Osteoblast (primary cell): ENCODE measurements at places on chromosomes 6 and 20. TPM values are rescaled to one million over a fixed set of nuclear protein-coding genes. Genes with fewer than 3 reads are reported as not detected.

DNA sequence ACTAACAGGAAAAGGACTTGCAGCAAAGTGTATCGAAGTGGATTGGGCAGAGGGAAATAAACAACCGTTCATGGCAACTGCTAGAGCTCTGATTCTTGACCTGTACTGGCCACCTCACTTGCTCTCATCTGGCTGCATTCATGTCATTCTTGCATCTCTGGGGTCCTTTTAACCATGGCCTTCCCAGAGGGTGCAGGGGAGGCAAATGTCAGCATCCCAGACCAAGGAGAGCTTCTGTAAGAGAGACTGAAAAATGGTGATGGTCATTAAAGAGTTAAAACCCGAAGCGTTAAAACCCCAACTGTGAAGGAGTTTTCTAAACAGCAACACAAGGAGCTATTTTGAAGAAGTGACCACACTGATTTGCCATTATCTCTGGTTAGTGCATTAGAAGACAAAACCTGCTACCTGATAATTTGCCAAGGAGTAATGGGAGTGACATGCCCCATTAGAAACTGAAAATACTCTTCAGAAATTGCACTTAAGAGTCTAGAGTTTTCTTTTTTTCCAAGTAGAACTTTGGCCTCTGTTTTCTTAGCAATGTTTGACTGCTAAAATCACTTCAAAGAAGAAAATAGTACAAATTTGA lies 62.4 kb downstream of the APCDD1L start:
- DNase-seq: no peak

DNA sequence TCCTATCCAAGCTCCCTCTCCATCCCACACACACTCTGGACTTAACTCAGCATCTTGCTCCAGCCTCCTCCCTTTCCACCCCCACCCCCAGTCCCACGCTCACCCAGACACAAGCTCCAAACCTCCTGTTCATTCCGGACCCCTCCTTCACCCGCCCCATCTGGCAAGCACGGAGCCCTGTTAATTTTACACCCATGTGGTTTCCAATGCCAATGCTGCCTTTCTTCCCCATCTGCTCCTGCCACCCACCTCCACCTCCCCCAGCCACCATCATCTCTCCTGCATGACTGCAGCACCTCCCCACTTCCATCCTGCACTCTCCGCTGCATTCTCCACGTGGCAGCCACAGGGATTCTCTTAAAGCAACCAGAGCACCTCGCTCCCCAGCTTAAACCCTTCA lies 9.9 kb upstream of the CDK5RAP1 start:
- DNase-seq: no peak

DNA sequence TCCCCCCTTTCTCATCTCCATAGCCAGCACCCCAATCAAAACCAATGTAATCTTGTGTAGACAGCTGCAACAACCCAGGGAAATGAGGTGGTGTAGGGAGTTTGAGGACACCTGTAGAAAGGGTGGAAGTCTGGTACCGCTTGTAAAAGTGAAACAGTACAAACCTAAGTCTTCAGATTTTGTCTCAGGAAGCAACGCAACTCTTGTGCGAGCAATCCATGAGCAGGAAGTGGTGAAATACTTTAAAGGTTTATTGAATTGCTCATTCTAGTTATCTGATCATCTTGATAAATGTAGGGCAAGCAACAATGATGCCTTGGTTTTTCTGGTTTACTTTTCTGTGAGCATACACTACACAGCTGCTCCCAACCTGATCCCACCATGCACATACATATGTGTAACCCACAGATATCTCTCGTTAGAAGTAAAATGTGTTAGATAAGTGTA lies 71.1 kb upstream of the THEMIS start:
- no peak for DNase-seq

GRCh38 chr20:43909211-43909610 lies 5.4 kb upstream of the TOX2 start:
- DNase-seq: no peak

DNA sequence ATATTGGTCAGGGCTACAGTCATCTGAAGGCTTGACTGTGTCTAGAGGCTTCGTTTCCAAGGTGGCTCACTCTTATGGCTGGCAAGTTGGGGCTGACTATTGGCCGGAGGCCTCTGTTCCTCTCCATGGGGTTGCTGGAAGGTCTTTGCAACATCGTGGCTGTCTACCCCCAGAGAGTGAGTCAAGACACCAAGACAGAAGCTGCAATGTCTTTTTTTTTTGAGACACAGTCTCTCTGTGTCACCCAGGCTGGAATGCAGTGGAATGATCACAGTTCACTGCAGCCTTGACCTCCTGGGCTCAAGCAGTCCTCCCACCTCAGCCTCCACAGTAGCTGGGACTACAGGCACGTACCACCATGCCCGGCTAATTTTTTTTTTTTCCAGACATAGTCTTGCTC lies 29.4 kb upstream of the KIF3B start:
- DNase-seq: no peak

GRCh38 chr6:163789199-163789810 lies 374.8 kb downstream of the QKI start:
- no peak for DNase-seq

SCUBE3 gene
- total RNA-seq: 30.4 and 62.5 TPM in 2 replicates

DNA sequence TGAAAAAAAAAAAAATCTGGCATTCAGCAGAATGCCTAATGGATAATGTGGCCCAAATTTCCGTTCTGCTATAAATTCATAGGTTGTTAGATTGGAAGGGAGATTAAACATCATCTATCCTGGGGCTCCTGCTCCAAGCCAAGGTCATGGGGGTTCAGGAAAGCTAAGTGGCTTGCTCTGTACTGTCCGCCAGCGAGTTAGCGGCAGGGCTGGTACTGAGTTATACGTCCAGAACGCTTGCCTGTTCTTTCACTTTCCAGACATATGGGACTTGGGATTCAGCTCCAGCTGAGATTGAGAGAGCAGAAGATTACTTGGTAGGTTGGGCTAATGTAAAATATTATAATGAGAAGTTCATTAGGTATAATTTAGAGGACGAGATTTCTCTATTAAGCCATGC lies 858 bp downstream of the RWDD1 start:
- DNase-seq: peak; percentile 67

DNA sequence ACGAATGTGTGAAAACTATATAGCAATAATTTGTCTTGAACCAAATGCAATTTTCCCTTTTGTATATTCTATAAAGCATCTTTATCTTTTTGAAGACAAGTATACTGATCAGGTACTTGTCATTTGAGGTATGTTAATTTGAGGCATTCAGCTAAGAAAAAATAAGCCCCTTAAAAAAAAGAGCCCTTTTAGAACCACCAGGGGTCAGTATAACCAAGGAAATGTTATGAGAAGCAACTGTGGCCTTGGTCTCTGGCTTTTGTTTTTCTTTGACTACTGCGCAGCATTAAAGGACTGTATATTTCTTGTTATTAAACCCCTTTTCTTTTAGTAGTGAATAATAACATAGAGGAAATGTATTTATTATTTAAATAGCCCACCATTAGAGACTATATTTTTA lies 43.1 kb downstream of the CD109 start:
- no peak for DNase-seq

DNA sequence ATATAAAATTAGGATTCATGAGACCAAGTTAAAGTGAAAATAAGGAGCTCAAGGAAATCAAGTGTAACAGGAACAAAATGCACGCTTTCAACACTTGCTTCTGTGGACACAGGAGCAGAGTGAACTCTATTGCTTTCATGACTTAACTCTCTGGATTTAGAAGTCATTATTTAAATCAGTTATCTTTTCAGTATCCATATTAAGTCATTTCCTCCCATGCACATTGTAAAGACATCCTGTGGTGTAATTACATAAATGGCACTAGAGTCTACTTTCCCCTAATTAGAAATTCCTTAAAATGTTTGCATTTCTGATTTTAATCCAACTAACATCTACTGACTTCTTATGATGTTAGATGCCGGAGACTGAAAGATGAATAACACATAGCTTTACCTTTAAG lies 88.0 kb downstream of the INSM1 start:
- no peak for DNase-seq

GRCh38 chr6:27081931-27082330 lies 165.6 kb upstream of the PRSS16 start:
- DNase-seq: no peak

DNA sequence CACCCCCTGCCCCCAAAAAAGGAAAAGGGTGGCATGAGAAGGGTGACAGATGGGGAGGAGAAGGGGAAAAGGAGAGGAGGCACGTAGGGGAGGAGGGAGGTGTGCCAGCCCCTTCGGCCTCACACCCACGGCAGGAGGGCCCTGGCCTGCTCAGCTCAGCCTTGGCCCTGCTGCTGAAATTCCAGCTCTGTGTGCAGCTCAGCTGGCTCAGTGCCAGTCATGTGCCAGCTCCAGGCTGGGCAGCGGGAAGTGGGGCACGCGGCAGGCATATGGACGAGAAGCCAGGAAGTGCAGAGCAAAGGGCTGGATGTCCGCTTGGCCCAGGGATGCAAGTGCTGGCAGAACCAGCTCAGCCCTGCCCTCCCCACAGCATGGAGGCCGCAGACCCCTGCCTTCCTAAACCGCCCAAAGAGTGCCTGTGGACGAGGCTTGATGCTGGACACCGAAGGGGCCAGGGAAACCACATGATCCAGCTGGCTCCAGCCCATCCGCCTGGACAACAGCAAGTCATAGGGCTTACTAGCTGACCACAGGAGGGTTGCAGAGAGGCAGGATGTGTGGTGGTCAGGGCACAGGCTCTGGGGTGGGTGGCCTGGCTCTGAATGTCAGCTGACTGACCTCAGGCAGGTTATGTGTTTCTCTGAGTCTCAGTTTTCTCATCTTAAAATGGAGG lies 60.2 kb downstream of the NOL4L start:
- DNase-seq: peak; percentile 30

SAMD3 gene
- total RNA-seq: 0.72 and 3.5 TPM in 2 replicates

- DNase-seq: no peak
Measured at GRCh38 chr6:49744259-49744658, at the start of gene CRISP3. CRISP3 (minus strand) TSS chr6:49744388; CDS start chr6:49744367, 21 bp downstream.

GRCh38 chr6:16206595-16207037 lies 31.8 kb upstream of the GMPR start:
- peak; percentile 90 for DNase-seq

- DNase-seq: peak; percentile 97
Measured at GRCh38 chr20:31842471-31843157, 2.8 kb downstream of the FOXS1 start.

DNA sequence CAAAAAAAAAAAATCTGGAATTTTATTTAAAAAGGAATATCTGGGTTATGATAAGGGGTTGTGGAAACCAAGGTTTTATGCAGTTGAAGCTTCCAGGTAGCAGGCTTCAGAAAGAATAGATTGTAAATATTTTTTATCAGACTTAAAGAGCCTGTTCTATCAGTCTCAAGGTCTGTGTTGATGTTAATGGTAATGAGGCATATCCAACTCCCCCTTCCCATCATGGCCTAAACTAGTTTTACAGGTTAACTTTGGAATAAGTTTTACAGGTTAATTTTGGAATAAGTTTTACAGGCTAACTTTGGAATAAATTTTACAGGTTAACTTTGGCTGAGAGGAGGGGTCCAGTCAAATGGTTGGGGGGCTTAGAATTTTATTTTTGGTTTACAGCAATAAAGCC lies 92.4 kb downstream of the CD24 start:
- DNase-seq: no peak

GRCh38 chr6:13813026-13813425 lies 1.3 kb downstream of the MCUR1 start:
- DNase-seq: no peak

DNA sequence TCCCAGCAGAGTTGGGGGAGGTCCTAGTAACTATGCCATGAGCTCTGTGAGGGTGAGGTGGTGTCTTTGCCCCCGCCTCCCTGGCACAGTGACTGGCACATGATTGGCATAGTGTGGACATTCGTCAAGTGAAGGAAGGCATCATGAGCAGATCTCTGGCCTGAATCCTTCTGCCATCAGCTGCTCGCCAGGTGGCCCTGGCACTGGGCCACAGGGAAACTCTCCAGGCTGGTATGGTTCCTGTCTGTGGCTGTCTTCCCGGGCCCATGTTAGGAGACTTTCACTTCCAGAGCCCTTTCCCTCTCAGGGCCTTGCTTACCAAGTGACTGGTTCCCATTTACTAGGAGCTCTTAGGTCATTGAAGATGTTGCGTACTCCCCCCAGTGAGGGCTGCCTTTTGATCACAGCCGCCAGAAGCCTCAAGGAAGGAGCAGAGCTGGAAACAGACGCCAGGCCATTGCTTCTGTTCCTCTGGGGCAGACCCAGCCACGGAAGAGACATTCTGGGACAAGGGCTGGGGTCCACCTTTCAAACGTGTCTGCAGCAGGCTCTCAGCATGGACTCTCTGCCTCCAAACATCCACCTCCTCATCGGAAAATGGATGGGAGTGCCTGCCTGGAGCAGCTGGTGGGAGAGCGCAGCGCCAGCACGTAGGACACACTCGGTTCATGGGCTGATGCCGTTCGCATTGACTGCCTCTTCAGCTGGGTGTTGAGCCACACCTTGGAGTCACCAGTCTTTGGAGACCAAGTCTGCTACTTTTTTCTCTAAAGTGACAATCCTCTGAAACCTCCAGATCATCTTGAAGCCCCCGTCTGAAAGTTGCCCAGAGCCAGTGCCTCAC lies 67.2 kb downstream of the PTPN1 start:
- DNase-seq: peak; percentile 47

HLA-DOA gene
- under 0.01 and 2.4 TPM in 2 replicates for total RNA-seq

- no peak for DNase-seq
Measured at GRCh38 chr6:8557014-8557748, 121.8 kb upstream of the SLC35B3 start.

CCN6 gene
- total RNA-seq: 6.8 and 6.9 TPM in 2 replicates

CRISP3 gene
- total RNA-seq: not detected in 2 replicates

- no peak for DNase-seq
Measured at GRCh38 chr20:49704932-49705336, 8.7 kb downstream of the B4GALT5 start.

DNA sequence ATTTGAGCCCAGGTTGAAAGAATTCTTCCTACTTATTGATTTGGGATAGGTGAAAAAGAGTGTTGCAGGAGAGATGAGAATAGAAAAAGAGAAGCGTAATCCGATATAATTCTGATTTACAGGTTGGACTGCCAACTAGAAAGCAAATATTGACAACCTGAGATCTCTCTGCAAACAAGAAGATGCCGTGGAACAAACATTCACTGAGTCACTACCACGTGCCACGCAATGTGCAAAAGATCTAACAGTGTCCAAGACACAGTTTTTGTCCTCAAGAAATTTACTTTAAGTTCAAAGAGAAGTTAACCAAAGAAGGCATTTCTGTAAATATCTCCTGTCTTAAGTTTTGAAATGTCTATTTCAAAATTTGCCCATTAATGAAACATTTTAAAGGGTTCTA lies 578.0 kb upstream of the ARID1B start:
- DNase-seq: no peak

DNA sequence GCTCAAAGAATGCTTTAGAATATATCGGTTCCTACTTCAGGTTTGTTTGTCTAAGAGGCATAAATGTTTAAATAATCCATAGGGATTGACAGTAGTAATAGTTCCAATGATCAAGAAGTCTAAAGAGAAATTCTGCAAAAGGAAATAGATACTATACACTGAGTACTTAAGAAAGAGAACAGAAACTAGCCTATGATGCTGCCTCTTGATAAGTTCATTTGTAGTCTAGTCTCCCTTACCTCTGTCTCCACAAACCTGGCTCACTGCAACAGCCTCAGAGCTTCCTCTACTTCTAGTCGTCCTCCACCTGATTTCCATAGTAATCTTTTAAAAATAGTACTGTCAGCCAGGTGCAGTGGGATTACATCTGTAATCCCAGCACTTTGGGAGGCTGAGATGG lies 511.8 kb downstream of the LMBRD1 start:
- no peak for DNase-seq

- no peak for DNase-seq
Measured at GRCh38 chr6:154292066-154292465, 64.5 kb downstream of the IPCEF1 start.

GRCh38 chr6:74757813-74758212 lies 448.0 kb downstream of the COL12A1 start:
- no peak for DNase-seq

OPRM1 gene
- not detected in 2 replicates for total RNA-seq

KIF25 gene
- not detected in 2 replicates for total RNA-seq
